ENCODE measurements at places on chromosomes 13 and 19. TPM values are rescaled to one million over a fixed set of nuclear protein-coding genes. Genes with fewer than 3 reads are reported as not detected.
A peak's percentile ranks its signal among the peaks of the same experiment; 100 is the strongest.

- DNase-seq = no peak
Measured at GRCh38 chr13:90430127-90430526, 917.4 kb upstream of the MIR17HG start.

DNA sequence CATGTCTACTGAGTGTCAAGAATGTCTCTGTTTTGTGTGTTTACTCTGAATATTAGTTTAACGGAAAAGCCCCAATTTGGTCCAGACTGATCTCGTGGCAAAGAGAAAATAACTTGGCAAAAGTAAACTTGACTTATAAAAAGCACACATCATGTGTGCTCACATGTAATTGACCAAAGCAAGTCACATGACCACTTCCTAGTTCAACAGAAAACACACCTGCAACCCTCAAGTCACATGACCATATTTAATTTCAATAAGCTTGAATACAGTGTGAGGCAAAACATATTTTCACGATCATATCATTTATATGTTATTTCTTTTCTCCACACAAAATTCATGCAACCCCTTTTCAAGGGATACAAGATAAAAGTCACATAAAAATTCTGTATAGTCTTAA is 662.4 kb downstream of the SLITRK1 start:
- DNase-seq = no peak

The SIGLEC5 gene
- not detected for total RNA-seq

The KLHL1 gene
- total RNA-seq = not detected

GRCh38 chr13:31073859-31074718 is 87.6 kb downstream of the HSPH1 start:
- peak; percentile 82 for DNase-seq

DNA sequence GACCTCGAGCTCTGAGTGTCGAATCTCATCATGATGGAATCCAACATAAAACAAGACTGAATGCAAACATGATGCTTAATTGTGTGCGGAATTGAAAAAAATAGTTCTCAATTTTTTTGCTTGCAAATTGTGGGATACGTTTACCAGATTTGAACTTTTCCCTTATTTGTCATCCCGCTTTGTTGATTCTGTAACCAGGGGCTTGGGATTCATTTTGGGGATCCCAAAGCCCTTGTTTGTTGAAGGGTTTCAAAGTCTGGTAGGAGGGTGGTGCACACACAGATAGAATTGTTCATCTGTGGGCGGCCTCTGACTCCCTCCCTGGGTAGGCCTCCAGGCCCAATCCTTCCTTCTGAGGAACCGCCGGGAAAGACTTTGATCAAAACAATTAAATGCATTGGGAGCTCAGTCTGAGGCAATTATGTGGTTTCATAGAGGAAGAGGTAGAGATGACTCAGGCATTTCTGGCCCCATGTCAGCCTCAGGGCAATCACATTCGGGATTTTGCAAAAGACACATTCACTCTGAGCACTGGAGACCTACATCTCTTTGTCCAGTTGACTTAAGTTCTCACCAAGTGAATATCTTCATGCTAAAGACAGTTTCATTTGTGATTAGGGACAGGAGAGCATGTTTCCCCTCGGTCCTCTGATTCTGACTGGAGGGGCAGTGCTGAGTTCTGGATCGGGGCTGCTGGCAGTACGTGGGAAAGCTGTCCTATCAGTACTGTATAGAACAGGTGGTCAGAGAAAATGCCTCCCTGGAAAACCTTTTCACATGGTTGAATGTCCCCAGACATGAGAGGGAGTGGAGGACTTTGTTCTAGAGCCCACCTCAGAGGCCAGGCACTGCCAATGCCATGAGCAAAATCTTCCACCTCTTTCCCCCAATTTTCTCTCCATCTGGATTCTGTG is 27.8 kb upstream of the IGFL4 start:
- DNase-seq = no peak

The SLC15A1 gene
- total RNA-seq = not detected

GRCh38 chr19:31527443-31527842 is 178.2 kb upstream of the TSHZ3 start:
- DNase-seq = no peak

GRCh38 chr19:56681702-56682101 is 10.1 kb upstream of the ZNF835 start:
- no peak for DNase-seq

DNA sequence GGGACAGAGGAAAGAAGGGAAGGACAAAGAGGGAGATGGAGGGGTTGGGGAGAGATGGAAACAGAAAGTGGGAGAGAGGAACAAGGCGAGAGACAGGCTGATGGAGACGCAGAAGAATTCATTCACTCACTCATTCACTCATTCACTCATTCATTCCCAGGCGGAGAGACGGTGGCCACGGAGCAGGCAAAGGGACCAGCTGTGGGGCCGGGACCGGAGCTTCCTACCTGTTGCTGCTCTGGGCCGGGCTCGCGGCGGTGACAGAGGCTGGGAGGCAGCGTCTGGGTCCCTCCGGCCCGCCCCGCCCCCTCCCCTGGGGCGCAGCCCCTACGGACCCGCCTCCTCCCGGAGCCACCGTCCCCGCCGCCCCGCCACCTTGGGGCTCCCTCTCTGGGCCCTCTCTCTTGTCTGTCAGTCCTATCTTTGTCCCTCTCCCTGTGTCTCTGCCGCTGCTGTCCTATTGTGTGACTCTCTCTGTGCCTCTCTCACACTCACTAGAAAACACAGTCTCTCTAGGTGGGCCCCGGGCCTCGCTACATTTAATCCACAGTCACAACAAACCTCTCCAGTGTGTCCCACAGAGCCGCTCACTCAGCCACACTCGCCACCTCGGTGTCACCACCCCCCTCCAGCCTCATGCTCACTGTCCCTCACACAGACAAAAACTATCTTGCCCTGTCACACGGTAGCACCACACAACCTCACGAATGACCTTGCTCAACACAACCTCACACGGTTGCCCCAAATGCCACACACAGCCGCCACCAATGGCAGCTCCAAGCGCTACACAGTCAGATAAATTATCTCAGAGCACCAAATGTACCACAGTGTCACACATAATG is at the start of gene GNG8:
TSS of gene GNG8 (minus strand) at position 283 of the 842 bp plus-strand sequence. CDS start 1,520 bp downstream, outside the sequence.
- peak; percentile 48 for DNase-seq

DNA sequence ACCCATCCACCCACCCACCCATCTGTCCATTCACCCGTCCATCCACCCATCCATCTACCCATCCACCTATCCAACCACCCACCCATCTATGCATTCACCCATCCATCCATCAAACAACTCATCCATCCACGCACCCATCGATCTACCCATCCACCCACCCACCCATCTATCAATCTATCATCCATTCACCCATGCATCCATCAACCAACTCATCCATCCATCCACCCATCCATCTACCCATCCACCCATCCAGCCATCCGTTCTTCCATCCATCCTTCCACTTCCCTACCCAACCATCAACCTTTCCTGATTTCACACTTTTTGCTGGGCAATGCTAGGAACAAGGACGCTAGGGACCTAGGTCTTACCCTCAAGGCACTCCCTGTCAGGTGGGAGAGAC is 2.1 kb downstream of the TMEM238 start:
- no peak for DNase-seq

- DNase-seq = no peak
Measured at GRCh38 chr13:110397436-110398115, 90.5 kb downstream of the COL4A2 start.

- no peak for DNase-seq
Measured at GRCh38 chr19:53871454-53871853, 3.8 kb downstream of the MYADM start.

GRCh38 chr19:1699386-1699785 is 47.0 kb upstream of the TCF3 start:
- no peak for DNase-seq

DNA sequence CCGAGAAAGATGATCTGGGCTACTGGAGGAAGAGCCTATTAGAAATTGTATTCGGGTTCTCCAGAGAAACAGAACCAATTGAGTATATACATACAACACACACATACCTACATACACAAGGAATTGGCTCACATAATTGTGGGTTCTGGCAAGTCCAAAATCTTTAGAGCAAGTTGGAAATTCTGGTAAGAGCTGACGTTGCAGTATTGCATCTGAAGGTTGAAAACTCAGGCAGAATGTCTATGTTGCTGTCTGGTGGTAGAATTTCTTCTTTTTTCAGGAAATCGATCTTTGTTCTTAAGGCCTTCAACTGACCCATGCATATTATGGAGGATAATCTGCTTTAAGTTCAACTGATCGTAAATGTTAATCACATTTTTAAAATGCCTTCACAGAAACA is 15.5 kb upstream of the OLFM4 start:
- no peak for DNase-seq

DNA sequence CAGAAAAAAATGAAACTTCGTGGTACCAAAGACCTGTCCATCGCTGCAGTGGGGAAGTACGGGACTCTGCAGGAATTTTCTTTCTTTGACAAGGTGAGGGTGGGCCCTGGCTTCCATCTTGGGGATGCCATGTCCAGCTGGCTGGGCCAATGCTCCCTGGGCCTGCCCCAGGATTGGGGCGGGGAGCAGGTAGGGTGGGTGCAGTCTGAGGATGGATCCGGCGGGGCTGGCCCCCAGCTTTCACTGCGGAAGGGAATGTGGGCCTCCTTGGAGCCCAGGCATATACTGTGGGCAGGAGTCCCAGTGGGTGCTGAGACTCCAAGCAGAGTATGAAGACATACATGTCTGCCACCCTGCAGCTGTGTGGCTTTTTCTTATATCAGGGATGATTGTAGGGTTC is 23.9 kb downstream of the SIN3B start:
- no peak for DNase-seq

DNA sequence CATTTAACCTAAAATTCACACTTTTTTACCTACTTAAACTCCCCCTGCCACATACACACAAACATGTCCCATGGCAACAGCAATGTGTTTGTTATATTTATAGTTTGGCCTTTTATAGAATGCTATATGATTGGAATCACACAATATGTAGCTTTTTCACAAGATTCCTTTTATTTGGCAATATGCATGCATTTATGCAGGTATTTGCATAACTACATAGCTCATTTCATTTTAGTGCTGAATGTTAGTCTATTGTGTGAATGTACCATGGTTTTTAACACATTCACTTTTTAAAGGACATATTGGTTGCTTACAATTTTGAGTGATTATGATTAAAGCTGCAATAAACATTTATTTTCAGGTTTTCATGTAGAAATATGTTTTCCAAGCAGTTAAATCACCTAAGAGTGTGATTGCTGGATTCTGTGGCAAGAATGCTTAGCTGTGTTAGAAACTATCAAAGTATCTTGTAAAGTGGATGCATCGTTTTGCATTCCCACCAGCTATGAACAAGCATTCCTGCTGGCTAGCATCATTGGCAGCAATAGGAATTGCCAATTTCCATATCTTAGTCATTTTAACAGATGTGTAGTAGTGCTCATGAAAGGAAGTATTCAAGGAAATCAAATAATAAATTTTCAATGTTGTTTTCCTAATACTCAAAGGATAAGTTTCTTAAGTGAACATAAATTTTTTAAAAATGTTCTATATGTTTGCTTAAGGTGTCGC is 557.0 kb downstream of the SLITRK1 start:
- no peak for DNase-seq

GRCh38 chr13:48162217-48162616 is 67.3 kb upstream of the MED4 start:
- DNase-seq = no peak

GRCh38 chr13:97856304-97856675 is 97.2 kb upstream of the IPO5 start:
- no peak for DNase-seq

- DNase-seq = peak; percentile 77
Measured at GRCh38 chr19:38684078-38684861, 36.8 kb downstream of the ACTN4 start.

DNA sequence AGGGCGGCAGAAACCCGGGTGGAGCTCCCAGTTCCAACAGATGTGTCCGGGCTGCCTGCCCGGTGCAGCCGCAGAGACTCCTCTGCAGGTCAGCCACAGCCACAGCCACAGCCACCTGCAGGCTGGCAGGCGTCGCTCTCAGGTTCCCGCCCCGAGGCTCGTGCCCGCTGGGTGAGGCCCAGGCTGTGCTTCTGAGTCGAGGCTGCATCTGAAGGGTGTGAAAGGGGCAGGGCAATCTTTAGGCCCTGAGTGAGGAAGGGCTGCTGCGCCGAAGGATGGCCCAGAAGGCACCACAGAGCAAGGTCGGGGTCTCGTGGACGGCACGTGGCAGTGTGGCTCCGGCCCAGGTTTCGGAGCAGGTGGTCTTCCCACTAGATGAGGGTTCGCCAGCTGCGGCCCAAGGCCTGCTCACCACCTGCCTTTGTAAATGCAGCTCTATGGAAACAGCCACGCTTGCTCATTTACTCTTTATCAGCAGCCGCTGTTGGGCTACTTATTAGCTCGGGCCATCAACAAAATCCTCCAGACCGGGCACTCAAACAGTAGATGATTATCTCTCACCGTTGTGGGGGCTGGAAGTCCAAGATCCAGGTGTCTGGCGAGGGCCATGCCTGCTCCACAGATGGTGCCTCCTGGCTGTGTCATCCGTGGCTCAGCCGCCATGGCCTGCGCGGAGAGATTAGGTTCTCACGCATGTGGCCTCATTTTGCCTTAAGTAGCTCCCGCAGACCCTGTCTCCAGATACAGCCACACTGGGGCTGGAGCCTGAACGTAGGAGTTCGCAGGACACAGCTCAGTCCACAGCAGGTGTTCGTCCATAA is 40.3 kb upstream of the TFDP1 start:
- DNase-seq = no peak

DNA sequence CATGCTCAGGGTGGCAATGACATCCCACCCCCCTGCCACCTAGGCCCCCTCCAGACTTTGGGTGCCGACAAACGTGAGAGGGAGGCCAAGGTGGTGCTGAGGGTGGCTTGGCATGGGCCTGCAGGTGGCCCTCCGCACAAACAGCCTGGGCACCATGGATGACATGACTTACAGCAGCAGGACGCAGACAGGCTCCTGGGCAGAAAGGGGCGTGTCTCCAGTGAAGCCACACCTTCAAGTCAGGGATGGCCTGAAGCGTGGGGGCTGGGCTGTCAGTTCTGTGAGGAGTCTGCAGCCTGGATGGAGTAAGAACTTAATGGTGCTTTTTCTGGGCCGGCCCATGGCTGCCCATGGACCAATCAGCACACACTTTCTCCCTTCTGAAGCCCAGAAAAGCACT is 25.3 kb downstream of the POMP start:
- no peak for DNase-seq

DNA sequence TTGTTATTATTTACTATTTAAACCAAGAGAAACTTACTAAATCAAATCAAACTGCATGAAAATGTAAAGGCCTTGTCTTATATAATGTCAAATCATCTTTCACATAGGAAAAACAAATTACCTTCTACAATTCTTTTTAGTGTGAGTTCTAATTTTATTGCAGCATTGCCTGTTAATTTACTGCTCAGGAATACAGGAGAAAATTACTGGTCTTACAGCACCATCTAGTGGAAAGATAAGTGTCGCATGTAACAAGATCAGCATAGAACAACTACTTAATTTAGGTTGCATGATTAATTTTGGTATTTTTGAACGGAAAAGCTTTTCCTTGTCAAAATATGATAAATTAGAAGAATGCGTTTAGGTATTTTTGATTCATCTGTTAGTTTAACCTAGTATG is 502.7 kb downstream of the UQCRFS1 start:
- DNase-seq = no peak
